ENCODE measurements at places on chromosomes 12 and 14.

GRCh38 chr12:31245822-31246469 lies 80.0 kb downstream of the SINHCAF start:
- DNase-seq: no peak

GRCh38 chr12:92356425-92356824 lies 210.8 kb upstream of the BTG1 start:
- no peak for DNase-seq

- peak; percentile 66 for DNase-seq
Measured at GRCh38 chr12:123388177-123388950, 4.4 kb downstream of the KMT5A start.

- DNase-seq: no peak
Measured at GRCh38 chr14:88242446-88242845, 80.6 kb downstream of the KCNK10 start.

- peak; percentile 65 for DNase-seq
Measured at GRCh38 chr12:52036587-52037171, 14.6 kb upstream of the NR4A1 start.

- no peak for DNase-seq
Measured at GRCh38 chr12:93025145-93026103, 96.3 kb upstream of the EEA1 start.

DNA sequence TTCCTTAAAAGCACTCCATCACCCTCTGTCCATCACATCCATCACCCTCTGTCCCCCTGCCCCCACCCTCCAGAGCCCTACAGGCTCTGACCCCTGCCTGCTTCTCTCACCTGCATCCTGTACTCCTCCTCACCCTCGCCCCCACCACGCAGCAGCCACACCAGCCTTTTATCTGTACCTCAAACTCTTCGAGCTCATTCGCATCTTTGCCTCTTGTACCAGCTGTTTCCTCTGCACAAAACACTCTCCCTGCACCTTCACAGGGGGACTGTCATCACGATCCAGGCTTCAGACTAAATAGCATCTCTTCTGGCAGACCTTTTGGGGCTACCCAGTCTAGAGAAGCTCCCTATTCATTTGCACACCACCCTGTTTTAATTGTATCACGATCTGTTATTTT lies 24.1 kb downstream of the TMEM229B start:
- no peak for DNase-seq

- no peak for DNase-seq
Measured at GRCh38 chr12:129662234-129662633, 241.6 kb downstream of the TMEM132D start.

All from CD4-positive, alpha-beta T cell treated with Interleukin-4 for 4 hours (primary cell).